ENCODE measurements at places on chromosomes 4 and X.
A peak's percentile ranks its signal among the peaks of the same experiment; 100 is the strongest.

DNA sequence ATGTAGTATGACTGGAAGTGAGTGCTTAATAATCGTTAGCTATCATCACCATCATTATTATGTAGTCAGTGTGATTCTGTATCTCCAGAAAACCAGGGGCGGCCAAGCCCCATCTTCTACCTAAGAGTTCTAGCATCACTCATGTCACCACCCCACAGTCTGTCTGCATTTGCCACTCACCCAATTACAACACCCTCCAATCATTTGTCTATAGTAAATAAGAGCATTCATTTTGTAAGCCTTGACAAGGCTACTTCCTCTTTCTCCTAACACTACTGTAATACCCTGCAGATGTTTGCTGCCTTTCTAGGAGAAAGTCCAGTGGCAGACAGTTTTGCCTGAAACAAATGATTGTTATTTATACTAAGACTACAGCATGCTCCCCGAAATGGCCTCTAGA is 15.8 kb upstream of the IL21 start:
- DNase-seq, result no peak

DNA sequence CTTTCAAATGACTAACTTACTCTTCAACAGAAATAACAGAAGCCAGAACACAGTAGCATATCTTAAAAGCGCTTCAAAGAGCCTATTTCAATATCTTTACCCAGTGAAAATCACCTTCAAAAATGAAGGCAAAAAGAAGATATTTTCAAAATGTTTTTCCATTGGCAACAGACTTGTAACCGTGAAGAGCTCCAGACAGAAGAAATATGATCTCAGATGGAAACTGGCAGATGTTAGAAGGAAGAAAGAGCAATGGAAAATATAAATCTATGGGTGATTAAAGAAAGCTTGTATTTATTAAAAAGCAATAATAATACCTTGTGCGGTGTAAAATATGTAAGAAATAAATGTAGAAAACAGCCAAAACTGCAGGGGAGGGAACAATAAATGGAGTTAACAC is 35.7 kb downstream of the PRKG2 start:
- no peak for DNase-seq

DNA sequence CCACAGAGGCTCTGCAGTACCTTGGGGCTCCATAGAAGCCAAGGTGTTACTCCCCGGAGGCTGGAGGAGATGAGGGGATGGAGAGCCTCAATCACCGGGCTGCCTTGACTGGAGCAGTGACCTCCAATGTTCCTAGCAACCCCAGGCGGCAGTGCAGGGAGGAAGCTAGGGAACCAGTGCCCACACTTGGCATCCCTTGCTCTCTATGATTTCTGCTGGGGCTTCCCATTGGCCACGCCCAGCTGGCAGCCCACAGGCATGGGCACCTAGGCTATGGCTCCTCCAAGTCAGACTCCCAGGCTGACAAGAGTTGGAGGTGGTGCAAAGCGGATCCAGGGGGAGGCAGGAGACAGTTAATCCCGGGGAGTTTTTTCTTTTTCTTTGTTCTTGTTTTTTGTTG is 229.7 kb downstream of the EVC2 start:
- DNase-seq, result no peak

- DNase-seq, result no peak
These were observed 623.8 kb downstream of the FAT4 start for GRCh38 chr4:125938541-125938940.

DNA sequence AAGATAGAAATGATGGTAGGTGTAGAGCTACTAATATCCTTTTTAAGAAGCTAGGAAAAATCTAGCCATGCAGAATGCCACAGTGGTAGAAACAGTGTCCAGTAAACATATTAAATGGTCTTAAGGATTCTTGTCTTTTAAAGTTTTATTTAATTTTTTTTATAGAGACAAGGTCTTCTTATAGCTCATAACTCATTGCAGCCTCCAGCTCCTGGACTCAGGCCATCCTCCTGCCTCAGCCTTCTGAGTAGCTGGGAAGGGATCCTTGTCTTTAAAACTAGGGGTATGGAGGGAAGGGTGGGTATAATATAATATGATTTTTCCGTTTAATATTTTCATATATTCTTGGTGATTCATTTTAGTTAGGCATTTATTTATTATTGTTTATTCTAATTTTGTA is 3.8 kb downstream of the TMEM165 start:
- no peak for DNase-seq

GRCh38 chr4:1449833-1450741 is 43.8 kb upstream of the NKX1-1 start:
- no peak for DNase-seq

DNA sequence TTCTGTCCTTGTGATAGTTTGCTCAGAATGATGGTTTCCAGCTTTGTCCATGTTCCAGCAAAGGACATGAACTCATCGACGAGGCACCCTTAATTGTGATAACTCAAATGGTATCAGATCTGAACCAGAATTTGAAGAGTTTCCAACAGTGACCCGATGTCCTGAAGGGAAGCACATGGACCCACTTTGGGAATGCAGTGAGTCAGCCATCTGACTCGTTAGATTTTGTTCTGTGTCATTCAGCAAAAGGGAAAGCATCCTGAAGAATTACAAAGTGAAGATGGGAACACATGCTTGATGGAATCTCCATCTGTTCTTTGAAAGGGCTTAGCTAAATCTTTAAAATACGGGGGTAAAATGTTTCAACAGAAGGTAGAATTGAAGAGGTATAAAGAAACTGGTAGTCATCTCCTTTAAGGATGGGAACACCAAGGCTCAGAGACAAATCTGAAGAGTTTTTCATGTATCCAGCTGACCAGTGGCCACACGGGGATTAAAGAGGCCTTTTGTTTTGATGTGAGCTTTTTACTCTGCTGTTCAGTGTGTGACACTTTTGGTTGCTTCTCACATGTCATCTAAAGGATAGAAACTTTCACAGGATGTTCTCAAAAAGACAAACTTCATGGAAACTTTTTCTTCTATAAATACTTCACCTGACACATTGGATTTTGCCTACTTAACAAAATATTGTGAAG is 393.8 kb downstream of the INPP4B start:
- no peak for DNase-seq

GRCh38 chrX:20639115-20639514 is 372.4 kb upstream of the RPS6KA3 start:
- DNase-seq, result no peak

DNA sequence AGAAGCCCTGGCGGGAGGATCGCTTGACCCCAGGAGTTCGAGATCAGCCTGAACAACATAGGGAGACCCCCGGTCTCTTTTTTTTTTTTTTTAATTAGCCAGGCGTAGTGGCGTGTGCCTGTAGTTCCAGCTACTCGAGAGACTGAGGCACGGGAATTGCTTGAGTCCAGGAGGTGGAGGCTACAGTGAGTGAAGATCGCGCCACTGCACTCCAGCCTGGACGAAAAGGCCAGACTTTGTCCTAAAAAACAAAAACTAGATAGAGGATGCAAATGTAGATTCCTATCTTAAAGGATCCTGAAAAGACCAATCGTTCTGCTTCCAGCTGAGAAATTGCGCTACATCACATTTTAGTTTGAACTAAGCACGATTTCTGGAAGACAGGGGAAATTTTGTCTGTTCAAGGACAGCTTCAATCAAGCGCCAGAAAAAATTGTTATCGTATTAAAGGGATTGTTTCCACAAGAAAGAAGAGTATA is 627 bp upstream of the HSD17B11 start:
- no peak for DNase-seq

- DNase-seq, result no peak
These were observed 466.6 kb upstream of the PABPC4L start for GRCh38 chr4:134668237-134668636.

- DNase-seq, result peak; percentile 45
These were observed 219.7 kb downstream of the DCLK2 start for GRCh38 chr4:150297861-150298474.

DNA sequence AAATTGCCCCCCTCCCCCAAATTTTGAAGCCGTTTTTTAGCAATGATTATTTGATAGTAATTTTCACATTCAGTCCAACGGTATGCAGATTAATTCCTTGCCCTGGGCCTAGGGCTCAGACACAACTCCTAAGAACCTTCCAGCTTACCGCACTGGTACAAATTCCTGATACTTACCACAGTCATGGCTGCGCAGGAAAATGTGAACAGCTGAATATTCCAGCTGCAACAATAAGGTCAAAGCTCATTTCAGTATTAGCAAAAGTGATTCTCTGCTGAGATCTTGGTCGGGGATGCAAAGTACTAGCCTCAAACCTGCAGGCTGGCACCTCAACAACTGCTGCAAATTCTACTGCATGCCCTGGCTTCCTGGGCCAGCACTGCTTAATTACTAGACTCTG is 3.0 kb downstream of the ATP11C start:
- DNase-seq, result no peak

DNA sequence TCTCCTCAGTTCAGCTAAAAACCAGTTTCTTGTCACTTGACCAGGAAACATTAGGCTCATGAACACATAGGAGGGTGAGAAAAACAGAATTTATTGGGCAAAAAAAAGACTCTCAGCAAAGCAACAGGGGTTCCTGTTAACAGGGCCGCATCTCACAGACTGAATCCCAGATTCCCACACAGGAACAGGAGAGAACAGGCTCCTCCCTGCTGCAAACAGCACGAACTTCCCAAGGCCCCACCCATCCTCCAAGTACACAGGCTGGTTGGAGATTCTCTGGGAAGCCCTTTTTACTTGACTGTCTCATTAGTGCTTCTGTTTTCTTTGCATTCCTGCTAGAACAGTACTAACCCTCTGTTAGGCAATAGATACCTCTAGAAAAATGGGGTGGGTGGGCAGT is 52.4 kb upstream of the IL21 start:
- no peak for DNase-seq

GRCh38 chr4:86043755-86044592 is 315.9 kb downstream of the MAPK10 start:
- peak; percentile 65 for DNase-seq

DNA sequence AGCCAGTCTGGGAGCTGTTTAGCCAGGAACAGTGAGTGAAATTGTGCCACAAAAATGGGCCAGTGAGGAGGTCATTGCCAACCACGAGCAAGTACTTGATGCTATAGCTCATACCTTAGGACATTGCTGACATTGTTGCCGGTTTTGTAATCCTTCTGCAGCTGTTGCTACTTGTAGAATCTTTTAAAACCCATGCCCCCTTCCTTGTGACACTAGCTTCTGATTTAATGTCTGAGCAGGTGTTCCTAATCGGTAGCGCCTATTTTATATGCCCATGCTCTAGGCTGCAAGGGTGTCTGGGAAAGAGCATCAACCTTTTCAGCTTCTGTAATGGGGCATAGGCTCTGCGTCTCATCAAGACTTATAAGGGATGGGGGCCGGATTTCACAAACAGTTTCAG is 2.6 kb downstream of the POLA1 start:
- DNase-seq, result no peak

DNA sequence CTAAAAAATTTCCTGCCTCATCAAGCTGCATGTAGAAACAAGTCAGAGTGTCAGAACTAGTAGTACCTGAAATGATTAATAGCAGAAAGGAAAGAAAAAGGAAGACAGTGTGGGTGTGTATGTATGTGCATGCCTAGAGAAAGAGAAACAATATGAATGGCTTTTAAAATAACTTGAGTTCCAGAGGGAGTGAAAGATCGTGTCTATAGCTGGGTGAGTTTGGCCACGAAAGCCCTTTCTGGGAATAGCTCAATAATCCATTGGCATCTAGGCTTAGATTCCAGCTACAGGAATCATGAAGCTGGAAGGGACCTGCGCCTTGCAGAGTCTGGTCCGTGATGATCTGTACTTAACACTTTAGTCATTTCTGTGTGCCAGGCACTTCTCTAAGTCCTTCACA is 195.6 kb downstream of the RAPGEF2 start:
- no peak for DNase-seq

- DNase-seq, result no peak
These were observed 43.1 kb downstream of the MRPL1 start for GRCh38 chr4:77905651-77906263.

DNA sequence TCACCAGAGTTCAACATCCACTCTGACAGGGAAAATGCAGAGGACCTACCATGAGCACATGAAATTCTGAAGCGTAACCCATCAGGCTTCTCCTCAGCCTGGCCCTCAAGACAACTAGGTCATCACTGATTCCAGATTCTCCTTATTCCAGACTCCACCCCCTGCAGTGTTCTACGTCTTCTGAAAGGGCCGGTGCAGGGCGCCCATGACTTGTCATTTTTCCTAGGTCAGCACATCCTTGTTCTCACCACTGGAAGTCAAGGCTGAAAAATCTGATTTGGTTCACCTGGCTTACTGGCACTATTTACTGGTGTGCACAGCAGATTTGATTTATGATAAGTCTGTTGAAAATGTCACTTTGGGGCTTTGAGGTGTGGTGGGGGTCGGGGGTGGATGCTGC is 140.9 kb upstream of the KLF3 start:
- DNase-seq, result no peak

GRCh38 chr4:2261853-2262144 is at the start of gene MXD4:
MXD4 (minus strand) TSS chr4:2262109; CDS start chr4:2261980, 129 bp downstream.
- no peak for DNase-seq

All from spinal cord (tissue), 10 donors.